ENCODE measurements at places on chromosomes 11 and 22.

- DNase-seq: no peak
These were observed 4.1 kb downstream of the LRRC56 start for GRCh38 chr11:541433-541885.

- no peak for DNase-seq
These were observed 37.9 kb downstream of the PAK1 start for GRCh38 chr11:77435972-77436371.

DNA sequence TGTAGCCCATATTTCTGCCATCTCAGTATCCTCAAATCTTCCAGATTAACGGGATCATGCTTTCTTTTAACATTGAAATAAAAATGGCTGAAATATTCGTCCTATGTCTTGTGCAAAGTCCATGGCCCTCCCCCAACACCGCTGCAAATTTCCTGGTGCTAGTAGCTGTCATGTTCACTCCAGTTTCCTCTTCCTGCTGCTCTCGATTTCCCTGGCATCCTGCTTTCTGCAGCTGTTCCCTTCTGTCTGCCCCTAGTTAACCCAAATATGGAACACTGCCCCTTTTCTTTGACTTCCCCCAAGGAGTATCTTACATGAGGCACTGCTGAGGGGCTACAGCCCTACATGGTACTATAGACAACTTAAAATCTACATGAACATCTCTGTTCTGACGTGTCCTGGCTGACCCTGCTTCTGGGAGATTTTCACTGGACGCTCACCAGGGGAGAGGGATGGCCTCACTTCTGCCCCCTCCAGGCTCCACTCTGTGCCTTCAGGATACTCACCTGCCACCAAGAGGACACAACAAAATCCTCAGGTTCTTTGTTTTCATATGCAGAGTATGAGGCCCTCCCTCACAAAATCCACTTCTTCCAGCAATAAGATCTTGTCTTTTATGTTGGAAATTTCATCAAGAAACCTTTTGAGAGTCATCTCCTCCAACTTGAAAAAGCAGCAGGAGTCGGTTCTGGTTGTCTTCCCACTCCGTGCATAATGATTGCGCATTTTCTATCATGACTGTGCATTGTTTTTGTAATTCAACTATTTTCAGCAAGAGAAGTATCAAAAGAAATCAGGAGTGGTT, 29.5 kb upstream of the SCUBE2 start:
- DNase-seq: no peak

- DNase-seq: no peak
These were observed 35.5 kb downstream of the C2CD3 start for GRCh38 chr11:74135127-74135840.

DNA sequence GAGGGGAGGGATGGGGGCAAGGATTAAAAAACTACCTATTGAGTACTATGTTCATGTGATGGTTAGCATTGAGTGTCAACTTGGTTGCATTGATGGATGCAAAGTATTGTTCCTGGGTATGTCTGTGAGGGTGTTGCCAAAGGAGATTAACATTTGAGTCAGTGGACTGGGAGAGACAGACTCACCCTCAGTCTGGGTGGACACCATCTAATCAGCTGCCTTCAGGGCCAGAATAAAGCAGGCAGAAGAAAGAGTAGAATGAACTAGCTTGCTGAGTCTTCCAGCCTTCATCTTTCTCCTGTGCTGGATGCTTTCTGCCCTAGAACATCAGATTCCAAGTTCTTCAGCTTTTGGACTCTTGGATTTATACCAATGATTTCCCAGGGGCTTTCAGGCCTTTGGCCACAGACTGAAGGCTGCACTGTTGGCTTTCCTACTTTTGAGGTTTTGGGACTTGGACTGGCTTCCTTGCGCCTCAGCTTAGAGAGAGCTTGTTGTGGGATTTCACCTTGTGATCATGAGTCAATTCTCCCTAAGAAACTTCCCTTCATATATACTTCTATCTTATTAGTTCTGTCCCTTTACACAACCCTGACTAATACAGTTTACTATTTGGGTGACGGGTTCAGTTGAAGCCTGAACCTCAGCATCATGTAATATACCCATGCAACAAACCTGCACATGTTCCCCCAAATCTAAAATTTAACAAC, 70.2 kb downstream of the MTNR1B start:
- no peak for DNase-seq

DNA sequence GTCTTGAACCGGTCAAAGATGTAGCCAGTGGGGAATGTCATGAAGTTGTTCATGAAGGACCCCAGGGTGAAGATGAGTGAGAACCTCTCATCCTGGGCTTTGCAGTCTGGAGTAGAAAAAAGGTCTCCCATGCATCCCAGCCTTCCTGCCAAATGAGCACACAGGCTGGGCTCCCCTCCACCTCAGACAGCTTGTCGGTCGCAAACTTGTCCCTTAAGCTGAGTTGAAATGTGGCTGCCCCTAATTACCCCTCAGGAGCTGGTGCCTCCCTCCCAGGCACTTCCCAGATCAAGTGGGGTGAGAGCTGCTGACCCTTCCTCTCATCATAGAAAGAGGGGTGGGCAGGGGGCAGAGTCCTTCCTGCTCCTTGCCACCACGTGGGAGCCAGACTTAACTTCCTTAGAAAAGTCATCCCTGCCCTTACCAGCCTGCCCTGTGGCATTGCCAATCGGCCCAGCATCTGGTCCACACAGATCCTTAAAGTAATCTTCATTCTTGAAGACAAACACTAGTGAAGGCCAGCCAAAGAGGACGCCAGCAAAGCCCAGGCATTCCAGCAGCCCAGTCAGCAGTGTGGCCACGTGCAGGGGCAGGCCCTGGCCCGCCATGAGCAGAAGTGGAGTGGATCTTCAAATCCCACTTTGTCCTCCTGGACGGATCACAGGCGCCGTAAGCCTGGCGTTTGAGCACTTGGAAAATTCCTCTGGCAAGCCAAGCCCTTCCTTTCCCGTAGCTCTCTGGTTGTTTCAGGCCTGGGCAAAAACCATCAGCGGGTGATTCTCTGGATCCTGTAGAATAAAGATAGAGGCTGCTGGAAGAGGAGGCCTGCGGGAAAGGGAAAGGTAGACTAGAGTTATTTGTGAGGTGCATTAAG, 1.1 kb downstream of the SLC43A3 start:
- no peak for DNase-seq

GRCh38 chr11:114354076-114354475, 46.2 kb downstream of the C11orf71 start:
- DNase-seq: peak; percentile 24

GRCh38 chr11:84300092-84300491, 1013.9 kb upstream of the CCDC90B start:
- DNase-seq: no peak
